ENCODE measurements at places on chromosomes 7 and 10.
A peak's percentile ranks its signal among the peaks of the same experiment; 100 is the strongest.

DNA sequence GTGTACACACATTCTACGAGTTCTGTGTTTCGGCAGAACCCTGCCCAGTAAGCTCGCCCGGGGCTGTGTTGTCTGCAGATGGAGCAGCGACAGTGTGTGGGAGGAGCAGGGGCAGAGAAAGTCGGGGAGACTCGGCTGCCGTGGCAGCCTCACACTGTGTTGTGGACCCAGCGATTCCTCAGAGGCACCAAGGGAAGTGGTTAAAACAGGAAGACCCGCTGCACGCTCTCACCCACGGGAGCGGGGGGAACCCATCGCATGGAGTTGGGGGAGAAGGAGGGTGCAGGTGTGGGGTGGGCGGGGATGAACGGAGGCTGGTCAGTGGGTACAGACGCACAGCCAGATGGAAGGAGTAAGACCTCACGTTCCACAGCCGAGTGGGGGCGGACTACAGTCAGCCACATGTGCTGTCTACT, 250.2 kb downstream of the ELFN1 start:
- peak; percentile 55 for DNase-seq

- no peak for DNase-seq
Observed at GRCh38 chr7:30150711-30151110, 15.9 kb downstream of the MTURN start.

DNA sequence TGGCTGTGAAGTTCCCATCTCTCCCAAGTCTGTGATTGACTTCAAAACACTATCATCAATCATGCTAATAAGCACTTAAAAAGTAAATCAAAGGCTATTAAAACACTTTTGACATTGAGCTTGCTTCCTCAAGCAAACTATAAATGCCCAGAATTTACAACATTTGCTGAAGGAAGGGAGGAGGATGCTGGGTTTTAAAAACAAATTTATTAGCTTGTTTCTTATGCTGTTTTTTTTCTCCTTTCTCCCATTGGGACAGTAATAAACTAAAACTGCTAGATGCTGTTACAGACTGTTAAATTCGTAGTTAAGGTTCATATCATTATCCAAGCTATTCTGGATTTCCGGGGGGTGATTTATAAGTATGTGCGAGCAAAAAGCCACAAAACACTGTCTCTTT, 250.5 kb downstream of the SORCS1 start:
- no peak for DNase-seq

GRCh38 chr7:79862447-79863210, 272.0 kb upstream of the GNAI1 start:
- DNase-seq = no peak

- DNase-seq = no peak
Observed at GRCh38 chr10:11921800-11922392, 98.7 kb downstream of the PROSER2 start.

GRCh38 chr10:67200913-67201564, 275.2 kb downstream of the LRRTM3 start:
- DNase-seq = no peak

GRCh38 chr10:122461367-122461728, at the start of gene HTRA1:
TSS of gene HTRA1 (plus strand) at chr10:122461553. CDS start at chr10:122461653, 100 bp downstream.
- no peak for DNase-seq

DNA sequence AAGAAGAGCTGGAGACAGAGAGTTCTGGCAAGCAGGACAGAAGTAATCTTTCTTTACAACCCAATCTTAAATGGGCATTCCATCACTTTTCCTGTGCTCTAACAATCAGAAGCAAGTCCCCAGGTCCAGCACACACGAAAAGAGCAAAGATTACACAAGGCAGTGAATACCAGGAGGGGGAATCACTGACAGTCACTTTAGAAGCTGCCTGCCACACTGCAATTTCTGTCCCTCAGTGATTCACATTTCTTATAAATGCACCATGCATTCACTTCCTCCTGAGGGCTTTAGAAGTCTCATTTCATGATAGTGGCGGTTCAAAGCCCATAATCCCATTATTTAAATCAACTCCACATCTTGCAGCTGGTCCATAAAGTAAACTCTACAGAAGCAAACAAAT, 362.5 kb downstream of the POM121L12 start:
- DNase-seq = no peak

DNA sequence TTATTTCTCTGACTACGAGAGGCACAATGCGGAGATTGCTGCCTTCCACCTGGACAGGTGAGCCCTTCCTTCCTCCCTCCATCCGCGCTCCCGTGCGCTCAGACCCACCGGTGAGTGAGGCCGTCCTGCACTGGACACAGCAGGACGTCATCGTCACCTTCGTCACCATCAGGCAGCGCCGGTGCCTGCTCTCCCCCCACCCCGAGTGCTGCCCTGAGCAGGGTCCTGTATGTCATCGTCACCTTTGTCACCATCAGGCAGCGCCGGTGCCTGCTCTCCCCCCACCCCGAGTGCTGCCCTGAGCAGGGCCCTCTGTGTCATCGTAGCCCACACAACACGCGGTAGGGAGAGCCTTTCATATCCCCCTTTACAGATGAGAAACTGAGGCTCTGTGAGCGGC, 43.5 kb upstream of the FOXL3 start:
- no peak for DNase-seq

DNA sequence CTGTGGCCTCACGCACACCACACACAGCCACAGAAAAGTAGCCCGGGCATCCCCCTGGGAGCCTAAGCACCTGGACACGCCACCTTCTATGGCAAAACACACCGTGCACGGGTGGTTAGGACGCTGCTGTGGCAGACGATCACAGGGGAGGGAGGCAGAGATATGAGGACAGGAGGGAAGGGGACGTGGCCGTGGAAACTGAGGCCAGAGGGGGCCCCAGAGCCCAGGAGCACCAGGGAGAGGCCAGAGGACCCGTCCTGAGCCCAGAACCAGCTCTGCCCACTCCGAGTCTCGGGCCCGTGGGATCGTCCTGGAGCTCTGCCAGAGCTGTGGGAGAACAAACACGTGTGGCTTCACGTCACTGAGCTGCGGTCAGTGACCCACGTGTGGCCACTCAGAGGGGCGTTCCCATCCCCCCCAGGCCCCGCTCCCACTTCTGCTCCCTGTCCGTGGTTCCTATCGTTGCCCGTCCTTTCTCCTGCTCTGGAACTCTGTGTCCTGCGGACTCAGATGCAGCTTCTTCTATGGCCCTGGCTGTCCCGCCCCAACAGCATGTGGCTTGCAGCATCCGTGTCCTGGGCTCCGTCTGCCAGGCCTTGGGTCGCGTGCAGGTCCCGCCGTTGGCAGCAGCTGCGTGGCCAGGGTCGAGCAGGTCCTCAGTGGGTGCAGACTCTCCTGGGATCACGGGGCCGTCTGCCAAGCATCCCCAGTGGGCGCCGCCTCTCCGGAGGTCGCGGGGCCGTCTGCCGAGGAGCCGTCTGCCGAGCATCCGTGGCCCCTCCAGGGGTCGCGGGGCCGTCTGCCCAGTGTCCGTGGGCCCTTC, 31.0 kb downstream of the GET4 start:
- peak; percentile 32 for DNase-seq

- no peak for DNase-seq
Observed at GRCh38 chr7:132430041-132430855, 146.0 kb downstream of the PLXNA4 start.

DNA sequence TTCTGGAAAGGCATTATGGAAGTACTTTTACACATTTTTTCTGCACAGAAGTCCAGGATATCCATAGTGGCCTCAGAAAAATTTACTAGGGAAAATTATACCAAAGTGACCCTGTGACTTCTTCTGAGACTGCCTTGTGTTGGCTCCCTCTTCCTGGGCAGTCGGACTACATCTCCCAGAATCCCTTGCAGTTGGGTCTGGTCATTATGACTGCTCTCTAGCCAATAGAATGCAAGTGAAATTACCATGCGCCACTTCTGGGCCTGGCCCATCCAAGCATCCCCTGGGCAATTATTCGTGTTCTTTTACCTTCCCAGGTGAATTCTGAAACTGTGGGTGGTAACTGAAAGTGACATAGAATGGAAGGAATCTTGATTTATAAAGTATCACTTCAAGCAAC, 430.9 kb downstream of the ACTR3B start:
- DNase-seq = peak; percentile 0

DNA sequence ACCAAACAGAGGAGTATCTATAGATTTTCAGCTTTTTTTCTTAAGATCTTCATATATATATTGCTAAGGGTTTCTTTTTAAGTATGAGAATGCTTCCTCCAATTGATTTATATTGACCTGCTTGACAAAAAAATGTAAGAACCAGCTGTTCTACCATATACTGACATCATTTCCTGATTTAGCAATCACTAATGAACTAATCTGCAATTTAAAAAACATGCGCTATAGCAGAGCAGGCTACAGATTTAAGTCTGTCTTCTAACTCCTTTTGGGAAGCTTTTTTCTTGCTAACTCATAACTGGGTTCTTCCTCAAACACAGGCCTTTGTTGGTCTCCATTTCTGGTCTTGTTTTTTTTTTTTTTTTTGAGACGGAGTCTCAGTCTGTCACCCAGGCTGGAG, 33.2 kb downstream of the ABCC2 start:
- no peak for DNase-seq

DNA sequence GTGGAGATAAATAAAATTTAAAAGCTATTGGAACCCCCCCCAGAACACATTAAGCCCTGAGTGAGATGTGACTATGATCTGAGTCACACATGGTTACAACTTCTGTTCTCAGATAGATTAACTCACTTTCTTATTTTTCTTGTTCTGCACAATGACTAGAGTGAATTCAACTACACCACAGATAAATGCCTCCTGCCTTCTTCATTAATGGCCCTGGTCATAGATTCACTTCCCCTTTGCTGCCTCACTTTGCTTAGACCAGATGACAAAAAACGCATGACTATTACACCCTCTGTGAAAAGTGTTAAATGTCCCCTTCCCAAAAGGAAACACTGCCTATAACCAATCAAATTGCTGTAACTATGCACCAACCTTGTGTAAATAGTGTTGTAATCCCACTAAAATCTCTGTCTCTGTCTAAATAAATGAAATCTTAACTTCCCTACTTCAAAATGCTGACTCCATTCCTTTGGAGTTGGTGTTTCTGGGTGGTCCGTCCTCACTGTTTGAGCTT, 49.4 kb downstream of the AKR1D1 start:
- DNase-seq = peak; percentile 4

DNA sequence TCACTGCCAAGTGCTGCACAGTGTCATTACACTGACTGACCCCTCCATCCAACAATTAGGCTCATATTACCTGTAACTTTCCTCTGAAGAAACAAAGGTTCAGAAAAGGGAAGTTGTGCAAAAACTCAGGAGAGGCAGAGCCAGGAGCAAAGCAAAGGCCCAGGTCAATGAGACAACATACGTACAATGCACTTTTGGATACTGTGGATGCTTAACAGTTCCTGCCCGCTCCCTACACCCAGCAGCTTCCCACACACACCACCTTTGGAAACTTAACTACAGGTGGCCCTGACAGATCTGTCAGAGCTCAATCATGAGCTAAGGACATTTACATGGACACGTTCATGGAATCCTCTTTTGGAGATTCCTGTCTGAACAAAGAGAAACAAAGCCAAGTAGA, 515.9 kb downstream of the GRID1 start:
- no peak for DNase-seq

DNA sequence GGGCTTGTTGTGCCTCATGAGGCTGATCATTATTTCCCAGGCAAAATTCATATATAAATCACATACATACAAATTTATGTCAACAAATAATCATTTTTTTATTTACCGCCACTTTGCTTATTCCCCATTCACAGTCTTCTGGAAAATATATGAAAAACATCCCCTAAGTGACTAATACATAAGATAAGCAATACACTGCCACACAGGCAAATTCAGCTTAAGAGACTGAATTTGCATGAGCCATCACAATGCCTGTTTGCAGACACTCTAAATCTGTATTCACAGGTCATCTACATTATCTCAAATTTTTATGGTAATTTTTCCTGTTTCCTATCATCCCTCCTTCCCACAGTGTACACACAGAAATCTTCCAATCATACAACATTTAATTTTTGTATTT, 13.2 kb downstream of the OSBPL3 start:
- no peak for DNase-seq

- DNase-seq = no peak
Observed at GRCh38 chr10:118913825-118914224, 115.7 kb upstream of the NANOS1 start.

DNA sequence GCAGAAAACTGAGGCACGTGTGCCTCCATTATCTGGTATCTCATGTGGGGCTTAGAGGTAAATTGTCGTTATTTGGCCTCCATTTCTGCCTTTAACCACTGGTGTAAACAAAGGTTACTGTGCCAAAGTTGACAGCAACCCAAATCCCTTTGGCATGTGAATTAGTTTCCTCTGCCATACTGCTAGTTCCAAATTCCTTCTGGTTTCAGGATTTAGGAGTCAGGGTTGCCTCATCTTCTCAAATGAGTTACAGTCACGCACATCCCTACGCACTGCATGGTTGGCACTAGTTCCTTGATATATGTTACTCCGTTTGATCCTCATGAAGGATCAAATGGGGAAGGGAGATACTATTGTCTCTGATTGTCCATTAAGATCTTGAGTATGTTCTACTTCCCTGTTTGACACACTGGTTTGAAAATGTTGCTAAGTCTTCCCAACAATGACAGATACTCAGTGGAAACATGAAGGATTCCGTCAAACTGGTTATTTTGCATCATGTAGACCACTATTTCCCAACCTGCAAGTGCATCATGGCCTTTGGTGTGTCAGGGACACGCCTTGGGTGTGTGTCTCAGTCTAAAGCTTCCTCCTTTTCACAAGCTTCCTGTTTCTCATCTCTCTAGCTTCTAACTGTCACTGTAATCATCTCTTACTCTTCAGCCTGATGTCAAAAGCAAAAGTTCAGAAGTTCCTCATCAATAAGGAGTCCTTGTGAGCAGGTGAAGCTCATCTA, at the start of gene LIPN:
TSS of gene LIPN (plus strand) at position 655 of the 736 bp plus-strand sequence. CDS start 1,386 bp downstream, outside the sequence.
- peak; percentile 27 for DNase-seq

- no peak for DNase-seq
Observed at GRCh38 chr7:96992192-96993005, 13.0 kb upstream of the DLX6 start.

GRCh38 chr10:22760025-22760424, 45.6 kb upstream of the PIP4K2A start:
- DNase-seq = no peak

GRCh38 chr7:47635091-47636080, 53.5 kb upstream of the TNS3 start:
- no peak for DNase-seq

DNA sequence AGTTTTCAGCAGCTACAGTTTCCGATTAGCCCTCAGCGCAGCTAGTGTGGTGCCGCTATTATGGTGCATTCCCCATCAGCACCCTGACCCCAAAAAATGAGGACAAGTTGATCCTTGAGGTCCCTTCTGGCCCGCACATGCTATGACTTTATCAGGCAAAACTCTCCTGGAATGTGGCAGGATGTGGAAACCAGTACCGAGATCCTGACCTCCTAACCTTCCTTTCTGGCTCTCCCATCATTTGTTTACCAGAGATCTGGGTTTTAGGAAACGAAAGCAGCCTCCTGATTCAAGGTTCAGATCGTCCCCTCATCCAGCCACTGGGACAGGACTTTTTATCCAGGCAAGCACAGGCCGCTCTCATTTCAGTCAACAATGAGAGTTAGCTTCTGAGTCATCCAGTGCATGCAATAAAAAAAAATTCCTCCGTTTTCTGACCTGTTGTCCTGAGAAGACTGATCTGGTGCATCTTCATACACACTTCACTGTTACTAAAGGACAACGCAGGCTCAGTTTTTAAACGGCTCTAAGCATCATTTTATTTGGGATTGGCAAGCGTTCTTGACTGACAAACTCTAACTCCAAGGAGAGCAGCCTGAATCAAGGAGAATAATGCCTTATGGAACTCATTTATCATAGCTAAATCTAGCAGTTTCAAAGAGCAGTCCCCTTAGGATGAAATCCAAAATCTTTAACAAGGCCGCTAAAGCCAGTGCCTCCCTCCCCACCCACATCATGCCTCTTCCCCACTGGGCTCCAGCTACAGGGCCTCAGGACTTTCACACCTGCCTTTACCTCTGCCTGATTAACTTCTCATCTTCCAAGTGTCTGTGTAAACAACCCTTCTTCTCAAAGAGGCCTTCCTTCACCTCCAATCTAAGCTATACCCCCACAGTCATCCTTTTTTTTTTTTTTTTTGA, 17.1 kb downstream of the PDLIM1 start:
- no peak for DNase-seq
